ENCODE measurements at places on chromosomes 3 and 15.

- DNase-seq, result no peak
Observed at GRCh38 chr3:171175741-171176234, 149.3 kb upstream of the SLC2A2 start.

DNA sequence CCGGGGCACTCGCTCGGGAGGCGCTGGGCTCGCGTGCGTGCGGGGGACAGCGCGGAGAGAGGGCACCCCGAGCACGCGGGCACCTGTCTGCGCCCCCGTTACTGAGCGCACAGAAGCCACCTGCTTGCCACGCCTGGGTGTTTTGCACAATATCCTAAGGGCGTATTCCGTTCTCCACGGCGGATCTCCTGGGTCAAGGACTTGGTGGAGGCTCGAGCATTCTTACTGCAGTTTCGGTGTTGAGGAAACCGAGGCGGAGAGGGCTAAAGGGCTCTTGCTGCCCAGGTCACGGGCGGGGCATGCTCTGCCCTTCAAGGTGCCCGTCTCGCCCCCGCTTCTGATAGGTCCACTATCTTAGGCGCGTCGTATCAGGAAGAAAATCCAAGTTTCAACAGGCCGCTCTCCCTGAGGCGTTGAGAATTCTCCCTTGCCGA is 526 bp downstream of the GPD1L start:
- no peak for DNase-seq

- DNase-seq, result no peak
Observed at GRCh38 chr15:98838387-98839259, 169.0 kb downstream of the PGPEP1L start.

DNA sequence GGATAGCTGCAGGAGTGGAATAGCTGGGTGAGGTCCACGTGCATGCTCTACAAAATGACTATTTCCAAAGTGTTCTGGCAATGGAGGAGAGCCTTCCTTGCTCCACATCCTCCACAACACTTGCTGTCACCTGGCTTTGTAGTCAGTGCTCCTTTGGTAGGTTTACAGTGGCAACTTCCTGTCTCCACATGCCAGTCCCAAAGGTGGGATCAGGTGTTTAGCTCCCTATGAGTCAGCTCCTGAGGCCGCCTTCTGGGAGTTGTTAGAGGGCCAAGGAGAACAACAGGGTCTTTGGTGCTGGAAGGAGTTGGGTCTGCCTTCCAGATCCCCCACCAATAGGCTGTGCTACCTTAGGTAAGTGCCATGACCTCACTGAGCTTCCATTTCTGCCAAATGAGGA is 15.3 kb upstream of the LIMD1 start:
- no peak for DNase-seq

DNA sequence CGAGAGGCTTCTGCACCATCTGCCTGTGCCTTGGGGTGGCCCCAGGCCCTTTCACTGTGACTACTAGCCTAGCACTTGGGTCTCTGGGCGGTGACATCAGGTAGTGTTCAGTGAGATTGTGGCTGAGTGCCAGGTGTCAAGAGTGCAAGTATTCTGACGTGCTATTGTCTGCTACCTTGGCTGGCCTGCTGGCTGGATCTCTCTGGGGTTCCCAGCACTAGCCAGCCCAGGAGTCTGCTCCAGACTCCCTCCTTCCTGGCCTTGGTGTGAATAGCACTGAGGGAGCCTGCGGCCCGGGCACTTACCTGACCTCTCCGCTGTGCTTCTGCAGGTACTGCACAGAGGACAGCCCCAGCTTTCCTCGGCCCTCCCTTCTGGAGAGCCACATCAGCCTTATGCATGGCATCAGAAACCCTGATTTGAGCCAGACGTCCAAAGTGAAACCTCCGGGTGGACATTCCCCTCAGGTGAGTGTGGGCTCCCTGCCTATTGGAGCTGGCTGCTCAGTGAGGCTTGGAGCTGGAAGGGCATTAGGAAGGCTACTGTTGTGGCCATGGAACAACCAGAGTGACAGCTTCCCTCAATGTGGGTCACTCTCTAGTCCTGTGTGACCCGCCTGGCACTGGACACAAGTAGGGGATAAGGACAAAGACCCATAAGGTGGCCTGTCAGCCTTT is 17.5 kb upstream of the ALPK3 start:
- DNase-seq, result no peak

DNA sequence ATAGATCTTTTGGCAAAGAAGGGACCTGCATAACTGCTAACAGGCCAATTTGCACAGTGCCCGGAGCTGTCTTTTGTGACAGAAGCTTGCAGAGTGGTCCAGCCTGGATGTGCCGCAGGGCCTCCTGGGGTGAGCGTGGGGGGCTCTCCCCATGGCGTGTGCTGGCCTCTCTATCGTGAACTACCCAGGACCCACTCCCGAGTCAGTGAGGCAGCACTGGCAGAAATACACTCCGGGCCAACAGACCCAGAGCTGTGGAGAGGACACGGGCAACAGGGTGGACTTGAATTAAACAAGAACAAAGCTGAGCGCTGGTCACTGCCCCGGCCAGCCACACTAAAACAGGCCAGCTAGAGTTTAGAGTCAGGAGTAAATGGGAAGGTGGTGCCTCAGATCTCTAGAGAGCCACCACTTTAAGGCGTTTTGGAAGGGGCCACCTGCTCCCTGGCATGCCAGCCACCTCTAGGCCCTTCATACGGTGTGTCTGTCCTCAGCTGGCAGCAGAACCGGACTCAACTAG is 152.1 kb downstream of the KLF13 start:
- no peak for DNase-seq

- no peak for DNase-seq
Observed at GRCh38 chr15:73001840-73002239, 50.4 kb upstream of the NEO1 start.

DNA sequence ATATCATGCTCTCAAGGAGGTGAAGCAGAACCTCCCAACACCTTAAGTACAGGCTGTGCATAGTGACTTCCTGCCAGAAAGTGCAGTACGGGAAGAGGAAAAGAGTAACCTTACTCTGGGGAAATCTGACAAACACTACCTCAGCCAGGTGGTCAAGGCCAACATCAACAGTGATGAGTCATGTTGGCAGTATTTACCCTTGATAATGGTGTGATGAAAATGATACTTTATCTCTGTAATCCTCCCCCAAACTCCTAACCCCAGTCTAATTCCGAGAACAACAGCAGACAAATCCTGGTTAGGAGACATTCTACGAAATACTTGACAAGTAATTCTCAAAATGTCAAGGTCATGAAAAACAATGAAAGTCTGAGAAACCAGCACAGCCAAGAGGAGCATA is 26.5 kb downstream of the ANKDD1A start:
- DNase-seq, result no peak

- no peak for DNase-seq
Observed at GRCh38 chr3:87191641-87192040, 35.5 kb upstream of the CHMP2B start.

DNA sequence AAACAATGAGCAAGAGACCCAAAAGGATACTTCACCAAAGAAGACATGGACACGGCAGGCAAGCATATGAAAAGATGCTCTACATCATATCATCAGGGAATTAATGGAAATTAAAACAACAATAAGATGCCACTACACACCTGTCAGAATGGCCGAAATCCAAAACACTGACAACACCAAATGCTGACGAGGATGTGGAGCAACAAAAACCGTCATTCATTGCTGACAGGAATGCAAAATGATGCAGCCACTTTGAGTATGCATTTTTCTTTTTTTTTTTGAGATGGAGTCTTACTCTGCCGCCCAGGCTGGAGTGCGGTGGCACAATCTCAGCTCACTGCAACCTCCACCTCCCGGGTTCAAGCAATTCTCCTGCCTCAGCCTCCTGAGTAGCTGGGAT is 19.0 kb downstream of the EDC3 start:
- no peak for DNase-seq

DNA sequence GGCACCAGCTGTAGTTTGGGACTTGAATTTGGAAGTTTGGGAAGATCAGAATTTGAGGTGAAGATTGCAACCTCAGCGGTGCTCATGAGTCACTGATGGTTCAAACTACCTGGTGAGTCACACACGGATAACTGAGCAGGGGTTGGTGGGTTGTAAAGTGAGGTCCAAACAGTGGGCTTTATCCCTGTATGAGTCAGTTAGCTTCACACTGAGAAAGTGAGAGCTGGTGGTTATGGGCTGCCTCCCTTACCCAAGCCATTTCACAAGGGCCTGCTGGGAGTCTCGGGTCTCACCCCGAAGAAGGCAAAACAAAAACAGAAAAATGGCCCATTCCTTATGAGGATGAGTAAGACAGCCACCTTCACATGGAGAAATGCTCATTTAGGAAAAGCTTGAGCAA is 77.0 kb downstream of the ITGA11 start:
- peak; percentile 92 for DNase-seq

DNA sequence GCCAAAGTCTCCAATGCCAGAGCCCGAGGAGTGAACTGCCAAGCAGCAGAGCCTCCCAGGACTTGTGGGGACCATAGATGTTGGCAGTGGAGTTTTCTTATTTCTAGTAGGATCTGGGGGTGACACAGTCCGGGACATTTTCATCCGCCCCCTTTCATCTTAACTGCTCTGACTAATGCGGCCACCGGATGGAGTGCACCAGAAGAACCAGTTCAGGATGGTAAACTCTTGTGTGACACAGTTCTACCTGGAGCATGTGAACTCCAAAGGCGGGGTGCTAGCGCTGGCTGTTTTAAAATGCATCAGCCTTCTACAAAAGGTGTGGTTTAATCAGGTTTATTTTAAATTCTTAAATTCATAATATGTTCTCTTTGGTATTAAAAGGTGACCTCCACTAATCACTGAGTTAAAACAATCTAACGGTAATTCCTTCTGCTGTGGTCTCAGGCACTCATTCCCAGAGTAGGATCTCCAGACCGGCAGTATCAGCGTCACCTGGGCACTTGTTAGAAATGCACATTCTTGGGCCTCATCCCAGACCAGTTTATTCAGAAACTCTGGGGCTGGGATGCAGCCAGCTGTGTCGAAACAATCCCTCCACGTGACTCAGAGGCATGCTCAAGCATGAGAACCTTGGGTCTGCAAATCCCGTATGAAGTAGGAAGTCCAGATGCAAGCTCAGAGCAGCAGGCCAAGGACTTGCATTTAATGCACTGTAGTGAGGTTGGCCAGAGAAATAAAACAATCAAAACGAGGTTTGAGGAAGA is 105.5 kb downstream of the GABRB3 start:
- no peak for DNase-seq

DNA sequence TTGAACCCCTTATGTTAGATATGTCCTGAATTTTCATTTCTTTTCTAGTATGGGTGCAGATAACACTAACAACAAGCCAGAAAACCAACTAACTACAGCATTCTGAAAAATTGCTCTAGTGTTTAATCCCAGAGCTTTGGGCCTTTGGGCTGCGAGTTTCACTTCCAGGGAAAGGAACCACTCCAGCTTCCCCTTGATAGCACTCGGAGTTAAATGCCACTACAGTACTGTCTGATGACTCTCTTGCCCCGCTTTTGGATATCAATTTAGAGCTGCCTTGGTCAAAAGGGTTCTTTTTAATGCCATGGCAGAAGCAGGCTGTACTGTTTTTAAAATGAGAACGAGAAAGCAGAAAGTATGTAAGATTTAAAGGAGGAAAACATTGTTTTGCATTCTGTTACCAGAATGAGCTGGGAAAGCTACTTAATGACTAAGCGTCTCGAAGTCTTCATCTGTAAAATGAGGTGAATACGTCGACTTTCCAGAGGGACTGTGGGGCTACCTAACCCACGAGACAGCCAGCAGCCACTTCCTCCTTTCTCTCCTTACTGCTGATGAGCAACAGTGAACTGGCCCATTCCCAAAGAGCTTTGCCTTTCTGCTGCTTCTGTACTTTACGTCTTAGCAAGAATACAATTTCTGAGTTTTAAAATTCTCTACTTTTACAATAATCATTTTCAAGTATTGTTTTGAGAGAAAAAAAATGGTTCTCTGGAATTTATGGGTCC is 299.3 kb upstream of the LYSMD4 start:
- DNase-seq, result no peak

DNA sequence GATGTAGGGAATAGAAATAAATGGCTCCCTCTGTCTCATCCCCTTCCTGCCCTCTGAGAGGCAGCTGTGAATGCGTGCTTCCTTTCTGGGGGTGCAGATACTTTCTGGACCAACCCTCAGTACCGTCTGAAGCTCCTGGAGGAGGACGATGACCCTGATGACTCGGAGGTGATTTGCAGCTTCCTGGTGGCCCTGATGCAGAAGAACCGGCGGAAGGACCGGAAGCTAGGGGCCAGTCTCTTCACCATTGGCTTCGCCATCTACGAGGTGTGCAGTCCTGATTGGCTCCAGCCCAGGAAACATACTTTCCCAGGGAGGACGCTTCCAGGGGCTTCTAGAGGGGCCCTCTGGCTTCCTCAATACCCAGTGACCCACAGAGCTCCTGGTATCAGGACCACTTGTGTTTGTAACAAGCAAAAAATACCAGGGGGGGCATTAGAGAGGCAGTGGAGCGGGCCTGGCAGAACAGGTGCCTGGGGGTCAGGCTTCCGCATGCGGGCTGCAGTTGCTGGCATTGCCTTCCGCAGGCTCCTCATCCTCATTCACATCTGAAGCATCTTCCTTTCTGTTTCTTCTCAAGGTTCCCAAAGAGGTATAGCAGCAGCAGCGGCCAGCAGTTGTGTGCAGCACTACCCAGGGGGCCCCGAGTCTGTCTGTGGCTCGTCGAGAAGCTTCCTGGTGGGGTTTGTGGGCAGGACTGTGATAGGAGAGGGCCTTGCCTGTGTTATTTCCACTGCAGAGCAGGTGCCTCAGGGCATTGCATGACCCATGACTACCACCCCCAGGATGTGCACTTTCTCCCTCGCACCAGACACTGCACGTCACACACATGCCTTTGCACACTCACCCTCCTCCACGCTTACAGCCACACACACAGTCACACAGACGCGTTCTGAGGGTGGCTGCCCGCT is 42.5 kb downstream of the CAPN3 start:
- no peak for DNase-seq

DNA sequence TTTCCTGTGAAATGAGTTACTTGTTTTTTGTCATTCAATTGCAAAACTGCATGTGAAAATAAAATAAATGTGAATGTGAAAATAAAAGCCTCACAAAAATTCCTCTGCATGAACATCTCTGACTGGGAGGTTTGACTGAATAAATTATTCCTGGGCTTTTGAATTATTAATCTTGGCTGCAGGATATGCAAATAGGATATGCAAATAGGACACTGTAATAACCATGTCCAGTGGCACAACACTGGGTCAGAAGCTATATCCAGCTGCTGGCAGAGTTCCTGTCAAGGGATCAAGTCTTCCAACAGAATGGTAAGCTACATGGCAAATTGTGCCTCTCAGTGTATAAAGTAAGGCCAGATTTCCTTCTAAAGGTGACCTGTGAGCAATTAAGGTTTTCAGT is at the start of gene SUCNR1:
SUCNR1 (plus strand) TSS at position 246 of the 400 bp plus-strand sequence. CDS start 6,250 bp downstream, outside the sequence.
- no peak for DNase-seq
